ENCODE measurements at places on chromosomes 4 and X.

DNA sequence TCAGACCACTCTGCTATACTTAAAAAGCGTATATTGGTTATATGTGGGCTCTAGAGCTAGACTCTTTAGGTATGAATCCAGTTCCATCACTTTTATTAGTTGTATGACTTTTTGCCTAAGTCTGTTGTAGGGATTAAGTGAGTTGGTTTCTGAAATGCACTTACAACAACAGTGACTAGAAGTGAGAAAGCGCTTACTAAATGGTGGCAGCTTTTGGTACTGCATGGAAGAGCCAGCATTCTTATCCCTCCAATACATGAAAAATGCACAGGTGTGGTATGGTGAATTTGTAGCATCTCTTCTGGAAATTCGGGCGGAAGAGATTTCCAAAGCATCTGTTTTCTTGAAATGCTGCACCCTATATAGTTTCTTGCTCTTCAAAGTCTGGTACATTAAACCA, 117.1 kb downstream of the SPANXA1 start:
- no peak for DNase-seq

- no peak for DNase-seq
Measured at GRCh38 chr4:825971-826330, at the start of gene CPLX1. TSS of gene CPLX1 (minus strand) at chr4:826129. CDS start at chr4:824522, 1,607 bp downstream.

GRCh38 chr4:141647966-141648365, 11.6 kb downstream of the IL15 start:
- no peak for DNase-seq

- DNase-seq = no peak
Measured at GRCh38 chr4:175271010-175271630, 353.0 kb downstream of the ADAM29 start.

DNA sequence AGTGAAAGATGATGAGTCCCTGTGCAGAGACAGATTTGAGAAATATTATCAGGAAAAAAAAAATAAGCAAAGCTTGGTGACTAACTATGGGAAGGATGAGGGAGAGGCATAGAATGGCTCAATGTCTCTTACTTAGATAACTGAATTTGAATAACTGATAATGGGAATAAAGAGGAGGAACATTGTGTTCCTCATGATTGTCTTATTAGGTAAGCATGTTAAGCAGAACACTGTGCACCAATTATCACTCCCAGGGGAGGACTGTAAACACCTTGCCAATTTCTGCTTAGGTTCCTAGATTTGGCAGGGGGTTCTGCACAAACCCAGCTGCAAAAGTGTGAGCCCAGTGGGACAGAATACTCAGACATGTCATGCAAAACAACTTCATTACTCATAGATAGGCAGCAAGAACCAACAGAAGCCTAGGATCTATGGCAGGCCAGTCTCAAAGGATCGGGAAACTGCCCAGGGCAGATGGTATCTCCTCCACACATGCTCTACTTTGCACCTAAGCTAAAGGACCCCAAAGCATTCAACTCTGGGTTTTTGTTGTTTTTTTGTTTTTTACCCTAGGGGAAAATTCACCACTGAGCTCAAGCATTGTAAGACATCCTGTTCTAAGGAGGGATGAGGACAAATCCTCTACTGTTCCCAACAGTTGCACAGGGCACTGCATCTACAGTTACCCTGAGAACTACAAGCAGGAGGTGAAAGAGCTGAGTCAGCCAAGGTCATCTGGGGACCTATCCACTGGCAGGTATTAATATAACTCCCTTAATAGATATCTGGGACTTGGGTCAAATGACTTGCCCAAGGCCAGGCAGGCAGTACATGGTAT, 907.0 kb downstream of the RAPGEF2 start:
- no peak for DNase-seq
